Ureter (tissue), 1 donor: ENCODE measurements at places on chromosomes 4 and X. TPM values are rescaled to one million over a fixed set of nuclear protein-coding genes. Genes with fewer than 3 reads are reported as not detected.

The NMU gene
- total RNA-seq, result not detected

DNA sequence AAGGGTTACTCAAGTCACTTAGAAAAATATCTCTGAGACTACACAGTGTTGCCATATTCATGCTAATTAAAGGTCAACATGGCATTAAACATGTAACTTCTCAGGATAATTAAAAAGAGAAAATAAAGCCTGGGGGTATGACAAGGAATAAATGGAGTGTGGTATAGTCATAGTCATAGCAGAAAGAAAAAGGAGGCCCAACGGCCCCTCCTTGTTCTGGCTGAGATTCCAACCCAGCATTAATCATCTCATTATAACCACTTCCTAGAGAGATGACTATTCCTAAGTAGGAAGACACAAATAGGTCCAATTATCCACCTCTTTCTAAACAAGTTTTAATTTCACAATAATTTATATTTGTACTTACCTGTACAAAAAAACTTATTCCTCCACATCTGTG is 778.4 kb upstream of the AADAT start:
- DNase-seq, result no peak

GRCh38 chr4:25377572-25378436 is 741 bp downstream of the ANAPC4 start:
- DNase-seq, result no peak

The GPM6B gene
- 15.9 TPM for total RNA-seq

DNA sequence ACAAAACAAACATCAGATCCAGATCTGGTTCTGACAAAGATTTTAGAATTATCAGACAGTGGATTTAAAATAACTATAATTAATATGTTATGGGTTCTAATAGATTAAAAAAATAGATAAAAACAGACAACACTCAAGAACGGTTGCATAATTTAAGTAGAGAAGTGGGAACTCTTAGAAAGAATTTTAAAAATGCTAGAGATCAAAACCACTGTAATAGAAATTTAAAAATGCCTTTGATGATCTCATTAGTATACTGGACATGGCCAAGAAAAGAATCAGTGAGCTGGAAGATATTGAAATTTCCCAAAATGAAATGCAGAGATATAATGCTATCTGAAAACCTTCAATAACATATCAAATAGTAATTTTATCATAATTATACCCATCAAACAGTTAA is 28.3 kb upstream of the DYNLT3 start:
- no peak for DNase-seq

The FAM9C gene
- total RNA-seq, result 0.26 TPM

DNA sequence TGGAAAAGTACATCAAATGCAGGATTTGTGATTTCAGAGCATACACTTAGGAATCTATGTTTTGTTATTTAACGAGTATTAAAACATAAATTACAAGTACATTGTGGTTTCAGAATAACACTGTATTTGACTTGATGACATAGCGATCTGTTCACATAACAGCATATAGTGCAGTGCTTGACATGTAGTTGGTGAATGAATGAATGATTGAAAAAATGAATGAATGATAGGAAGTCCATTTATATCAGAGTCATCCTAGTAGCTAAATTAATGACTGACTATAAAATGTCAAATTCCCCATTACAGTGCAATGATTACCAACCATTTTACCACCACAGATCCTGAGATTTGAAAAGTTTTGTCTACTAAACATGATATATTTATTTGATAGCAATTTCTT is 114.6 kb upstream of the FAT1 start:
- no peak for DNase-seq

The IL13RA2 gene
- 0.83 TPM for total RNA-seq

DNA sequence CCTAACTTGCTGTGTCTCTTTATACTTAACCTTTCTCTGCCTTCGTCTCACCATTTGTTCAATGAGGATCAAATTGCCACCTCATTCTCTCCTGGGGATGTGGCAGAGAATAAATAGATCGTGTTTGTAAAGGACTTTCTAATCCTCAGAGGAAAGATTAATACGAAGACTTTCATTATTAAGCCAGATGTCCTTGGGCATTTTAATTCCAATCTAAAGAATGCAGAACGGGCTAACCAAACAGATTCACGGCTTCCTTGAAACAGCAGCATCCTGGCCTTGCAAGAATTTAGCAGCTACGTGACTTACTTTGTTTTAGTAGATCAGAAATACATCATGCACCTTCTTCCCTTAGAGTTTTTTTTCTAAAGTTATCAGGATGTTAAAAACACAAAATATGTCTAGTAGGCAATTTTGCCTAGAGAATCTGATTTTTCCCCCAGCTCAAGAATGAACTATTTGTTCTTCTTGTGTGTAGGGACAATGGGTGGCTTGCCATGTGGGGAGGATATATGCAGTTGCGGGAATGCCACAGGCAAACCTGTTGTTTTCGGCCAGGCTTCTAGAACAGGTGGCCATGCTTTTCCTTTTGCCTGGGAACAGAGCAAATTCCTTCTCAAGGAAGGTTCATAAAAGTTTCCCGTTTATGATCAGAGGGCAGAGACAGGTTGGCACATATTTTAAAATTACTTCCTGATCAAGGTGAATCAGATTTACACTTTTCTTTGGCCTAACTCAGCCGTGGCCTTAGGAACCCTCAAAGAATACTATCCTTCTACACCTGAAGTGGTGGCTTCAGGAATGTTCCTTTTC is 3.0 kb downstream of the MID1 start:
- no peak for DNase-seq

The PRKG2 gene
- 4.7 TPM for total RNA-seq

DNA sequence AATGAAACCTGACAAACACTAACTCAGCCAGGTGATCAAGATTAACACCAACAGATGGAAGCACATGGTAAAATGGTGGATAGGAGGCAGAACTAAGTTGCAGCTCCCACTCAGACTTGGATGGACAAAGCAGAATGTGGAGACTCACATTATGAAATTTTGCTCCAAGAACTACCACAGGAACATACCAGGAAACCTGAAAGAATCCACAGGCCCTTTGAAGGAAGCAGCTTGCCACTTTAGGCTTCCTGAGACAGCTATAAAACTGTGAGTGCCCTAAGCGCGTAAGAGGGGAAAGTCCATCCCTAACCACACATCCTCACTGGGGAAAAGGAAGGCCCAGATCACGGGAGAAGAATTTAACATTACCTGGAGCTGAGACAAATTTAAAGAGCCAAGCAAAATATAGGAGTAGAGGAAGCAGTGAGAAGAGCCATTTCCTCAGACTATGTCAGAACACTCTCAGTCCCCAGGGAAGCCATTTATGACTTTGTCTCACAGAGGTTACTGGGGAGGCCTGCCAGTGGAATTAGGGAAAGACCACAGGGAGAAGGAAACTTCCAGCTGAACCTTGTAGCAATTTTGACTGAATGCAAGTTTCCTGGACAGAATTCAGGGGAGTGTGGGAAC is 224.5 kb downstream of the TEX13C start:
- no peak for DNase-seq

GRCh38 chrX:9339603-9340491 is 125.0 kb upstream of the TBL1X start:
- peak; percentile 47 for DNase-seq
